Fibroblast of skin of right quadriceps (primary cell): ENCODE measurements at places on chromosomes 11 and 22.

- peak; percentile 85 for DNase-seq
Measured at GRCh38 chr11:96055706-96056387, 131.9 kb upstream of the MTMR2 start.

- peak; percentile 88 for DNase-seq
Measured at GRCh38 chr22:21816787-21817496, 50.5 kb downstream of the MAPK1 start.

GRCh38 chr11:115219376-115219775, 284.8 kb downstream of the CADM1 start:
- no peak for DNase-seq

GRCh38 chr22:25536589-25536988, 27.9 kb upstream of the GRK3 start:
- DNase-seq = no peak

- DNase-seq = peak; percentile 18
Measured at GRCh38 chr11:61587541-61587941, 6.7 kb upstream of the SYT7 start.

DNA sequence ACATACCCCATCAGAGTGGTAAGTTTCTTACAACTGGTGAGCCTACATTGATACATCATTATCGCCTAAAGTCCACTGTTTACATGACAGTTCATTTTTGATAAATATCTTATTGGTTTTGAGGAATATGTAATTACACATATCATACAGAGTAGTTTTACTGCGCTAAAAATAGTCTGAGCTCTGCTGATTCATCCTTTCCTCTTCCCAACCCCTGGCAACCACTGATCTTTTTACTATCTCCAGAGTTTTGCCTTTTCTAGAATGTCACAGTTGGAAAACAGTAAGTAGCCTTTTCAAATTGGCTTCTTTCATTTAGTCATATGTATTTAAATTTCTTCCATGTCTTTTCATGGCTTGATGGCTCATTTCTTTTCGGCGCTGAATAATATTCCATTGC, 112.8 kb downstream of the LARGE1 start:
- DNase-seq = peak; percentile 55

GRCh38 chr11:7749456-7749855, 43.2 kb upstream of the OVCH2 start:
- DNase-seq = no peak

DNA sequence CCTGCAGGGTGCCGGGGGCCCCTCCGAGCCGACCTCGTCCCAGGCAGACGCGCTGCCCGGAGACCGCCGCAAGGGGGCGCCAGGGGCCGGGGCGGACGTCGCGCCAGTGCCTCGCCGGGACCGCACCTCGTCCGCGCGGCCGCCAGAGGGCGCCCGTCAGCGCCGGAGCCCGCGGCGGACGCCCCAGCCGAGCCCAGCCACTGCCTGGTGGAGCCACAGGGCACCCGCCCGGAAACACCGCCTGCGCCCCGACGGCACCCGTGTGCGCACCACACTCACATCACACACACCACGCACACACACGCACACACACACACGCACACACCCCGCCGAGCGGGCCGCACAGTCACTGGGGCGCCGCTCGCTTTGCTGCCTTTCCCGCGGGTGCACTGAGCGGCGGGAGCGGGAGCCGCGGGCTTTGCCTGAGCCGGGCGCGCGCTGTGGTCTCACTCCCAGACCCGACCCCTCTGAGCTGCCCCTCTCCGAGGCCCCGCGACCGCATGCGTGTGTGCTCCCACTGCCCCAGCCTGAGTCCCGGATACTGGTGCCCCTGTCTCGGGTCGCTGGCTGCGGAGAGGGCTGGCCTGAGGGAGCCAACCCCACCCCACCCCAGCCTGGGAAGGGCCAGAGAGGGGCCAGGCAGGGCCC, 449.3 kb downstream of the OPCML start:
- peak; percentile 56 for DNase-seq

GRCh38 chr11:118930094-118930712, 4.5 kb upstream of the BCL9L start:
- DNase-seq = peak; percentile 71

DNA sequence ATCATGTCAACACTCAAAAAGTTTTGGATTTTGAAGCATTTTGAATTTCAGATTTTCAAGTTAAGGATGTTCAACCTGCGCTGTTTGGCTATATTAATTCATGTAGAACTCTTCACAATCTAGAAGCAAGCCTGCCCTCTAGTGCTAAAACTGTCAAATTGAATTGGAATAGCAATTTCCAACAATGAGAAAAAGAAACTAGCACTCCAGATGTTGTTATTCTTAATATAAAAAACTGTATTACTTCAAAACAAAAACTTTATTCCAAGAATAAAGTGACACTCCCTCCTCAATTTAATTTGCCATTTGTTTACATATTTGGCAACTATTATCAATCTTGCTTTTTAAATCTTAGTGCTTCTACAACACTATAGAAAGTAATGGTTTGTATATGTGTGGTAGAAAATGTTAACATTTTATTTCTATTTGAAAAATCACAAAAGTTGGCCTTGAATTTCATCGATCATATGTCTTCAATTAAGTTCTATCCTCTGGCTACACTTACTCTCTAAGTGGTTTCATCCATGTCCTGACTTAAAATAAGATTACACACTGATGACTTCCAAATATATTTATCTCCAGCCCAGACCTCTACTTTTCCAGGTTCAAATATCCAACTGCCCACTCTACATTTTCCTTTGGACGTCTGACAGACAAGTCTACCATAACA, 36.6 kb downstream of the DCUN1D5 start:
- peak; percentile 64 for DNase-seq

DNA sequence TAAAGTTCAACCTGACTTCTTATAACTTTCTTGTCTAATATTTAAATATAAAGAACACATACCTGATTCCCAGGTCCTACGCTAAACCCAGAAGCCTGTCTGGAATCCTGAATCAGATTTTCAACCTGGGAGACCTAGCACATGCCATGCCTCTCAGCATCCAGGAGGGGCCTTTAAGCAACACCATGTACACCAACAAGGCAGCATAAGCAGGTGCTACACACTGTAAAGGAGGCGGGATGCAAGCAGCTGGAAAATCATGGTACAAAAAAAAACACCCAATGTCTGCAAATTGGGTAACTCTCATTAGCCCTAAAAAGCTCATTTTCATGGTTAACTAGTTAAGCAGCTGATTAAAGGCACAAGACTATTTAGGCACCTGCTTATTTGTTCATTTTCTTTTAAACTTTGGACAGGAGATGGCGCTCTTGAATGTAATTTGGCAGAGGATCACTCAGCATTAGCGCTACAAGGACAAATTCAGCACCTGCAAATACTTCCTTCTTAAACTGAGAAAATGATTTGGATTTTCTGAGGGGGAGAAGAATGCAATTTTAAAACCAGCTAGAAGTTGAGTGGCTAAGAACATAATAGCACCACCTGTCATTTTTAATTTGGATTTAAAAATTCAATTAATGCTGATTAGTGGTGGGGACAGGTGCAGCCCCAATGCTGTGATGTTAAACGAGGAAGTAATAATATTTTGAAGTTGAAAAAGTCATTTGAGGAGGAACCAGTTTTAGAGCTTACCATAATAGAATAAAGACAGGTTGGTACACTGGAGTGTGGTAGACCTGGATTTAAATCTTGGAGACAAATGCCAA, 104.0 kb downstream of the FAR1 start:
- DNase-seq = peak; percentile 37

DNA sequence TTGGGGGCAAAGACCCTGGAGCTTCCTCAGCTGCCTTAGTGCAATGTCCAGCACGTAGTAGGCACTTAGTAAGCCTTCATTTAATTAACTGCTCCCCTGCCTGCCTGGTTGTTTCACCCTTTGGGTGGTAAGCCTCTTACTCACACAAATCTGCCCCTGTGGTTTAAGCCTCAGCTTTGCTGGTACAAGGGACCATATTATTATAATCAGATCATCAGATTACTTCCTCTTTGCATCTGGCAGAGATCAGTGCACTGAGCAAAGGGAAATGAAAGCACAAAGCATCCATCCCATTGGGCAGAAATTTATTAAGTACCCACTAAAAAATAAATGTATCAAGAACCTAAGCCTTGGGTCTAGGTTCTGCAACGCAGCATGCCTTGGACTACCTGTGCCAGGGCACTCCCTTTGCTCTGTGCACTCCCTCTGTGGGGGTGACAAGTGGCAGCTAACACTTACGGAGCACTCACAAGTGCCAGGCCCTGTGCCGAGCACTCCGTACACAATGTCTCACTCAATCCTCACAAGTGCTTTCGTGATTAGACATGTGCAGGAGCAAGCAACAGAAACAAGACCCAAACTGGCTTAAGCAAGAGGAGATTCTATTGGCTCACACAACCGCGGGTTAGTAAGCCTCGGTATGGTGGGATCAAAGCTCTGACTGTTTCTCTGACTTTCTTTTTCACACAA, 34.9 kb upstream of the DAGLA start:
- no peak for DNase-seq

DNA sequence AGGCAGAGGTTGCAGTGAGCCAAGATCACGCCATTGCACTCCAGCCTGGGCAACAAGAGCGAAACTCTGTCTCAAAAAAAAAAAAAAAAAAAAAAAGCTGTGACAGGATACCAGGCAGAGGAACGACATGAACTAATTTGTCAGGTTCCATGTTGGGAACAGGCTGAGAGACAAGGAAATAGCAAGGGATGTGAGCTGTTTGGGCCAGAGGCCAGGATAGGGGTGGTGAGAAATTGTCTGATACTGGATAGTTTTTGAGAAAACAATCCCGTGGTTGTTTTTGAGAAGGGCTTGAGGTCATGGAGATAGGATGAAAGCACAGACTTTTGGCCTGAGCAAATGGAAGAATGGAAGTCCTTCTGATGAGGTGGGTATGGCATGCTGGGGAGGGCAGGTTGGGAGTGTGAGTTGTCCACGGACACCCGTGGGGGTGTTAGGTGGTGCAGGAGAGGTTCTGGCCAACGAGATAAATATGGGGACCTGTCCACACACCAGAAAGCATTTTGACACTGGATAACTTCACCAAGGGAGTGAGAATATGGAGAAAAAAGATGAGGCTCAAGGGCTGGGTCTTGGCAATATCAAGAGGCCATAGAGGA, 13.7 kb downstream of the PIWIL3 start:
- DNase-seq = no peak

- DNase-seq = no peak
Measured at GRCh38 chr11:73192272-73192671, 25.8 kb upstream of the P2RY2 start.

DNA sequence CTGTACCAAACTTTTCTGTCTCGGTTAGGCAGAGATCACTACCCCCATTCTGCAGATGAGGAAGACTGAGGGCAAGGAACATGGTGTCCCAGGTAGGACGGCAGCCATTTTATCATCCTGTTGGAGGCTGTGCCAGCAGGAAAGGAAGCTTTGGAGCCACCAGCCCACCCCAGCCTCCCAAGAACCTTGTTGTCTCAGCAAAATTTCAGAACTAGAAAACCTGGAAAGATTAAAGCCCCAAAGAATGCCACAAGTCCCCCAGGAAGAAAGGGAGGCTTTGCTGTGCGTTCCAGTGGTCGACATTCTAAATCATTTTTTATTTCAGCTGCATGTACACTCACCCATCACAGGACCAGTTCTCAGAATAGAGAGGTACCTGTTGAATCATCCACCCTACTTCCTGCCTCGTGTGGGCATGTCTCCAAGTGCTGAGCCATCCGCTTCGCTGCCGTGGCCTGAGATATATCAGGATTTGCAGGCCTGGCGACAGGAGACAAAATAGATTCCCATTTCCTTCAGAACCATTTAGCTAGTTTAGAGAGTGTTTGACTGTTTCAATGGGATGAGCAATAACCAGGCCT, 13.0 kb upstream of the EIF3D start:
- DNase-seq = peak; percentile 97

GRCh38 chr11:30411383-30411782, 88.5 kb downstream of the ARL14EP start:
- DNase-seq = peak; percentile 3

DNA sequence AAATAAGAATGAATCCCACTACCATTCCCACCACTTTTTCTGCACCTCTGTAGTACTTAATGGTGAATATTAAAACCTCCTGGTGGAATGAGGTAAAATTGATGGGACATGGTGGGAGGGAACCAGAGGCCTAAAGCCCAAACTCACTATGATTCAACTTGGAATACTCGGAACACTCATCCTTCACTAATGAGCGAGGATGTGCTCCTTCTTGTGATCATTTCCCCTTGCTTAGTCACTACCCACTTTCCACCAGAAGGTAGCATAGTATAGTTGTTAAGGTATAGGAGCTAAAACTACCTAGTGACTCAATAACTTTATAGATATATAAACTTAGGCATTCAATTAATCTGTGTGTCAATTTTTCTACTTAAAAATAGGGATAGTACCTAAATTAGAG, 728.9 kb downstream of the OPCML start:
- DNase-seq = peak; percentile 60

- no peak for DNase-seq
Measured at GRCh38 chr11:69238573-69239351, 55.2 kb upstream of the MYEOV start.

DNA sequence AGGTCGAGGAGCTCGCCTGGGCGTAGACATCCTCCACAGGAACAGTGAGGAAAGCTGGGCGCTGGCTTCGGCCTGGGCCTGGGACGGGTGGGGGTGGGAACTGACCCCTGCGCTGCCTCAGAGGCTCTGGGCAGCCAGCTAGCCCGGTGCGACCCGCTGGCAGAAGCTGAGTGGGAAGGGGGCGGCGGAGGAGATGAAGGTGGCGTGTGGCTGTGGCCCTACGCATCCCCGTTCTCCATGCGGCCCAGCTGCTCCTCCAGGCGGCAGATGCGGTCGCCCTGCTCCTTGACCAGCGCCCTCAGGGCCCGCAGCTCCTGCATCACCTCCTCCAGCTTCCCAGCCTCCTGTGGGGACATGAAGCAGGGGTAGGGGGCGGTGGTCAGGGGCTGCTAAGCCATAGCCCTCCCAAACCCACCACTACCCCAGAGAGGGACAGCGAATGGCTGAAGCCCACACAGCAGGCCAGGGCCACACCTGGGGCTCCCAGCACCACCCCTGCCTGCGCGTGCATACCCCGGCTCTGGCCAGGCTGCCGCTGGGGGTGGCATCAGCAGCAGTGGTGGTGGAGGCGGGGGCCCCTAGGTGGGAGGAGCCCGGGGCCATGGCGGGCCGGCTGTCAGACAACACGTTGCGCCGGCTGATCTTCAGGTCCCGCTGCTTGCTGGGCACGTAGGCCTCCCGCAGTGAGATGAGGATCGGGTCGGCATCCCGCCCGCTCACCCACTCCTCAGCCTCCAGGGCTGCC, 848 bp upstream of the PTPRCAP start:
- no peak for DNase-seq

- DNase-seq = no peak
Measured at GRCh38 chr22:44071781-44072326, 47.8 kb downstream of the PARVB start.

- no peak for DNase-seq
Measured at GRCh38 chr11:19963697-19964387, 196.4 kb downstream of the DBX1 start.

- DNase-seq = no peak
Measured at GRCh38 chr11:33376331-33377310, 119.4 kb downstream of the HIPK3 start.

GRCh38 chr22:24523873-24524272, 28.7 kb downstream of the UPB1 start:
- DNase-seq = peak; percentile 44

- no peak for DNase-seq
Measured at GRCh38 chr11:104488561-104488960, 324.6 kb upstream of the PDGFD start.

GRCh38 chr11:94788396-94788795, 20.2 kb downstream of the AMOTL1 start:
- DNase-seq = peak; percentile 48
